ENCODE measurements at places on chromosomes 12 and 14.

GRCh38 chr14:73722581-73722980 lies 8.4 kb upstream of the PNMA1 start:
- H3K27me3 ChIP-seq: no peaks in the 10 kb centered on the region
- peaks cover 65% of the 10 kb centered on the region for H3K36me3 ChIP-seq
- no peak overlapping the region for H3K4me3 ChIP-seq
- H3K27ac ChIP-seq: no peak overlapping the region

- no peak for DNase-seq
- no peak overlapping the region for H3K4me3 ChIP-seq
- no peaks in the 10 kb centered on the region for H3K36me3 ChIP-seq
- H3K27ac ChIP-seq: no peak overlapping the region
Measured at GRCh38 chr12:87368259-87368658, 660.9 kb downstream of the C12orf50 start.

GRCh38 chr12:114166362-114166761 lies 200.2 kb upstream of the RBM19 start:
- no peaks in the 10 kb centered on the region for H3K27me3 ChIP-seq
- no peaks in the 10 kb centered on the region for H3K36me3 ChIP-seq
- no peaks in the 10 kb centered on the region for H3K4me1 ChIP-seq
- no peak overlapping the region for H3K27ac ChIP-seq
- peak; percentile 49 for DNase-seq

DNA sequence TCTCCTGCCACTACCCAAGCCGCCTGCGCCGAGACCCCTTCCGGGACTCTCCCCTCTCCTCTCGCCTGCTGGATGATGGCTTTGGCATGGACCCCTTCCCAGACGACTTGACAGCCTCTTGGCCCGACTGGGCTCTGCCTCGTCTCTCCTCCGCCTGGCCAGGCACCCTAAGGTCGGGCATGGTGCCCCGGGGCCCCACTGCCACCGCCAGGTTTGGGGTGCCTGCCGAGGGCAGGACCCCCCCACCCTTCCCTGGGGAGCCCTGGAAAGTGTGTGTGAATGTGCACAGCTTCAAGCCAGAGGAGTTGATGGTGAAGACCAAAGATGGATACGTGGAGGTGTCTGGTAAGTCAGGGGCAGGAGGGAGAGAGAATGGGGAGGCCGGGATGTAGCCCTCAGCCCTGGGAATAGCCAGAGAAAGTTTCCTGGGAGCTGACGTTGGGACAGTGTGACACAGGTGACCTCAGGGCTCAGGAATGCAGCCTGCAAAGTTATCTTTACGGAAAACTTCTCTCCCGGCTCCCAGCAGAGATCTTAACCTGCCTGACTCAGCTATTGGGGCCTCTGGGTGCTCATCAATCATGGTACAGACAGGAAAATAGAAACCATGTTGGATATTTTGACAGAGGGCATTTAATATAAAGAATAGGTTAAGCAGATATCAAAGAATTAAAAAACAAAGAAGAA lies 747 bp downstream of the HSPB8 start:
- no peak overlapping the region for H3K4me3 ChIP-seq
- H3K27ac ChIP-seq: peak overlapping the region; percentile 88
- peak; percentile 46 for DNase-seq

DNA sequence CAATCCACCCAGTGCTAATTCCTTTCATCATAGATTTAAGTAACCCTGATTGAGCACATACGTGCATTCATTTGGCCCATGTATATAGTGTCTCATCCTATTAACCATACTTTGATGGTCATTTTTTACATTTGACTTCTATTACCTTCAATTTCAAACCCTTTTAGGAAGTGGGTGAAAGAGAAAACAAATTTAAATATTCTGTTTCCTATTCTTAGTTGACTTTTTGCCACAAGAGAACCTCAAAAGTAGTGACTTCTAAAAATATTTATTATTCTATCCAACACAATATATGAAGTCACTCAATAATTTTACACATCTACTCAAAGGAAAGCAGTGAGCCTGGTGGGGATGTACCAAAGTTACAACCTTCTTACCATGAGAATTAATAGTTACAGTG lies 164.9 kb downstream of the CEP128 start:
- H3K27me3 ChIP-seq: no peaks in the 10 kb centered on the region
- no peak overlapping the region for H3K27ac ChIP-seq
- DNase-seq: no peak
- no peak overlapping the region for H3K4me3 ChIP-seq
- H3K4me1 ChIP-seq: no peaks in the 10 kb centered on the region
- H3K36me3 ChIP-seq: no peaks in the 10 kb centered on the region

- H3K27me3 ChIP-seq: no peaks in the 10 kb centered on the region
- H3K27ac ChIP-seq: no peak overlapping the region
- H3K4me3 ChIP-seq: no peak overlapping the region
- DNase-seq: no peak
Measured at GRCh38 chr14:103749452-103749851, 33.8 kb downstream of the ZFYVE21 start.

DNA sequence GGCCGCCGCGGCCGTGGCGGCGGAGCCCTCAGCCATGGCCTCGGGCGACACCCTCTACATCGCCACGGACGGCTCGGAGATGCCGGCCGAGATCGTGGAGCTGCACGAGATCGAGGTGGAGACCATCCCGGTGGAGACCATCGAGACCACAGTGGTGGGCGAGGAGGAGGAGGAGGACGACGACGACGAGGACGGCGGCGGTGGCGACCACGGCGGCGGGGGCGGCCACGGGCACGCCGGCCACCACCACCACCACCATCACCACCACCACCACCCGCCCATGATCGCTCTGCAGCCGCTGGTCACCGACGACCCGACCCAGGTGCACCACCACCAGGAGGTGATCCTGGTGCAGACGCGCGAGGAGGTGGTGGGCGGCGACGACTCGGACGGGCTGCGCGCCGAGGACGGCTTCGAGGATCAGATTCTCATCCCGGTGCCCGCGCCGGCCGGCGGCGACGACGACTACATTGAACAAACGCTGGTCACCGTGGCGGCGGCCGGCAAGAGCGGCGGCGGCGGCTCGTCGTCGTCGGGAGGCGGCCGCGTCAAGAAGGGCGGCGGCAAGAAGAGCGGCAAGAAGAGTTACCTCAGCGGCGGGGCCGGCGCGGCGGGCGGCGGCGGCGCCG lies 381 bp downstream of the YY1 start:
- peak overlapping the region; percentile 96 for H3K27ac ChIP-seq
- no peaks in the 10 kb centered on the region for H3K36me3 ChIP-seq
- peaks cover 13% of the 10 kb centered on the region for H3K4me1 ChIP-seq
- DNase-seq: no peak

- no peak overlapping the region for H3K27ac ChIP-seq
- no peaks in the 10 kb centered on the region for H3K27me3 ChIP-seq
- no peak overlapping the region for H3K4me3 ChIP-seq
- H3K36me3 ChIP-seq: no peaks in the 10 kb centered on the region
- DNase-seq: no peak
Measured at GRCh38 chr12:53808023-53808705, 56.4 kb upstream of the CISTR start.

DNA sequence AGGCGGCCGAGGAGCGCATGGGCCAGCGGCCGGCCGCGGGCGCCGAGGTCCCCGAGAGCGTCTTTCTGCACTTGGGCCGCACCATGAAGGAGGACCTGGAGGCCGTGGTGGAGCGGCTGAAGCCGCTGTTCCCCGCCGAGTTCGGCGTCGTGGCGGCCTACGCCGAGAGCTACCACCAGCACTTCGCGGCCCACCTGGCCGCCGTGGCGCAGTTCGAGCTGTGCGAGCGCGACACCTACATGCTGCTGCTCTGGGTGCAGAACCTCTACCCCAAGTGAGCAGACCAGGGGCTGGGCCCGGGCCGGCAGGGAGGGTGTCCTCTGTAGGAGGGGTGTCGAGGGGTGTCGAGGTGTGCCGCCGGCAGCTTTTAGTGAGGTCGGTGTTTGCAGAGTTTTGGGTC lies 4.1 kb downstream of the TNFAIP2 start:
- no peaks in the 10 kb centered on the region for H3K27me3 ChIP-seq
- H3K36me3 ChIP-seq: no peaks in the 10 kb centered on the region
- H3K4me3 ChIP-seq: no peak overlapping the region
- no peaks in the 10 kb centered on the region for H3K4me1 ChIP-seq
- peak; percentile 76 for DNase-seq

DNA sequence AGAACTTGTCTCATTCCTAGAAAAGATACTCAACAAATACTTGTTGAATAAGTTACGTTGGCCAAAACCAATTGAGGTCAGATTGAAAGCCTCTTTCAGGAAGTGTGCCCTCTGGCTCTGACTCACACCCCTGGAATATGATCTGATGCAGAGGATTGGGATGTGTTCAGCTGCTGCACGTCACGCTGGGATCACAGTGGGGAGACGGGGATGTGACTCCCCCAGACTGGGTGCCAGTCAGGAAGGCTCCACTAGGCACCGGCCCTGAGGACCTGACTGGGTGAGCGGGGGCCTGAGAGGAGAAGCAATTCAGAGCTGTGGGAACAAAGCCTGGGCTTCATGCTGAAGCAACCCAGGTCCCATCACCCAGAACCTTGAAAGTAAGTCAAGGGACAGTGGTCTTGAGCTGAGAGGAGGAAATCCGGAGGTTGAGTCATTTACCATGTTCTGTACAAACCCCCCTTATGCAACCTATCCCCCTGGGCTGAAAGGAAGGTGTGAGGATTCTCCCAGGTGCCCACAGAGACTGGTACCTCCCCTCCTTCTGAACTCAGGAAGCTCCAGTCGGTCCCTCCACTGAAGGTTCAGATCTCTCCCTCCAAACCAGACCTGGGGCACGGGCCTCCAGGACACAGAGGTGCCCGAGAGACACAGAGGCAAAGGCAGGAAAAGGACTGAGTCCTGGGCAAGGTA lies 3.9 kb downstream of the CEBPE start:
- H3K27ac ChIP-seq: no peak overlapping the region
- no peak overlapping the region for H3K4me3 ChIP-seq
- H3K36me3 ChIP-seq: no peaks in the 10 kb centered on the region
- H3K27me3 ChIP-seq: no peaks in the 10 kb centered on the region
- DNase-seq: peak; percentile 75
- H3K4me1 ChIP-seq: no peaks in the 10 kb centered on the region

- peak; percentile 32 for DNase-seq
- peaks cover 2% of the 10 kb centered on the region for H3K36me3 ChIP-seq
- no peak overlapping the region for H3K27ac ChIP-seq
- no peak overlapping the region for H3K4me3 ChIP-seq
- no peaks in the 10 kb centered on the region for H3K27me3 ChIP-seq
Measured at GRCh38 chr12:98532687-98533304, 17.4 kb downstream of the TMPO start.

- no peaks in the 10 kb centered on the region for H3K4me1 ChIP-seq
- no peak for DNase-seq
- H3K27me3 ChIP-seq: no peaks in the 10 kb centered on the region
- peak overlapping the region; percentile 48 for H3K27ac ChIP-seq
- no peaks in the 10 kb centered on the region for H3K36me3 ChIP-seq
- H3K4me3 ChIP-seq: peak overlapping the region; percentile 89
Measured at GRCh38 chr12:81078469-81079196, 754 bp downstream of the ACSS3 start.

GRCh38 chr14:103097994-103098957 lies 3.8 kb downstream of the EXOC3L4 start:
- no peaks in the 10 kb centered on the region for H3K36me3 ChIP-seq
- peaks cover 6% of the 10 kb centered on the region for H3K4me1 ChIP-seq
- peaks cover 5% of the 10 kb centered on the region for H3K27me3 ChIP-seq
- H3K27ac ChIP-seq: no peak overlapping the region

DNA sequence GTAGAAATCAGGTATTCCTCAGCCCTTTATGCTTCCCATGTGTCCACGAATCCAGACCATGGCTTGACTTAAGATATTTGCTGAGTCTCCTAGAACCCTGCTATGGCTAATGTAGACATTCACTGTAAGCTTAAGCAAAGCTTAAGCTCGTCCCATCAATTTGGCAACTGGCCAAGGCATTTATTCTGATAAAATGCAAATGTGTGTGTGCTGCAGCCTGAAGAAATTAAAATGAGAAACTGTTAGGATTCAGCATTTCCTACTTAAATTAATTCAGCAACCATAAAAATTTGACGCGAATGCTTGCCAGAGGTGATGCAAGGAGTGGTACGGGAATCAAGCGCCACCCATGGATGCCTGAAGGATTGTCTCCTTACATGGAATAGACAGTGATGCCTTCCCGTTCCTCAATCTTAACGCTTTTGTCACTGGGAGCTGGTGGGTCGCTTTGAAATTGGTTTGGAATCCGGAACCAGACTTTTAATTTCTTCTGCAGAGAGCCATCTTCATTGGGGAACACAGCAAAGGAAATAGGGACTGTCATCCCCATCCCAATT lies 13.2 kb downstream of the HEBP1 start:
- H3K27ac ChIP-seq: no peak overlapping the region
- no peak overlapping the region for H3K4me3 ChIP-seq
- H3K27me3 ChIP-seq: no peaks in the 10 kb centered on the region
- no peak for DNase-seq
- H3K4me1 ChIP-seq: no peaks in the 10 kb centered on the region
- H3K36me3 ChIP-seq: peaks cover 22% of the 10 kb centered on the region

DNA sequence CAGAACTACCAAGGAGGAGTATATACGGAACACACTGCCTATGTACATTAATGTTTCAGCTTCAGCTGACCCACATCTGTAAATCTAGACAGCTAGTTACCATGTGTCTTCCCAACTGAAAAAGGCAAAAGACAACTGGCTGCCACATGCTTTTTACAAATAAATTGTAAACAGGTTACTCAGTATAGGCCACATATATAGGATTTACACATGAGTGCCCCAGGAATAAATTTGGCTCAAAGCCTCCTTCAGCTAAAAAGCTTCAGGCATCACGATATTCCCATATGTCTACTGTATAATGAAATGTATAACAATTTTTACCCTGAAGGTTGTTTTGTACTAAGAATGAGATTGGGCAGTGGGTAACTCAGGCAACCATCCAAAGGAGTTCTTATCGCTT lies 175.9 kb upstream of the BMP4 start:
- no peaks in the 10 kb centered on the region for H3K4me1 ChIP-seq
- H3K27ac ChIP-seq: no peak overlapping the region
- DNase-seq: no peak
- no peaks in the 10 kb centered on the region for H3K36me3 ChIP-seq
- H3K27me3 ChIP-seq: no peaks in the 10 kb centered on the region
- no peak overlapping the region for H3K4me3 ChIP-seq

DNA sequence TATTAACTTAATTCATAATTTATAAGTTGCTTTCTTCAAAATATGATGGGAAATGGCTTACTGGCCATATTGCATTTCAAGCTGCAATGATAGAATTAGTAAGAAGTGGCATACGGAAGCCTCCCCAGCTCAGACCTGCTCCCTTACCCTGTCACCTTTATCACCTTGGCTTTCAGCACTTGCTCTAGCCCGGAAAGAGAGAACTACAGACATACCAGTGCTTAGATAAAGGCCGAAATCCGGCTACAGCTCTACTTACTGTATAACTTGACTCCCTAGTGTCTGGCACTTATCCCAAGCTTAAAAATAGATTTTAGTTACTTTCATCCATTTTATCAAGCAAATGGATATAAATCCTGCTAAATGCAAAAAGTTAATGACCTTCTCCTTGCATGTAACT lies 42.5 kb downstream of the PKP2 start:
- H3K27ac ChIP-seq: no peak overlapping the region
- no peak overlapping the region for H3K4me3 ChIP-seq
- H3K36me3 ChIP-seq: no peaks in the 10 kb centered on the region
- no peaks in the 10 kb centered on the region for H3K27me3 ChIP-seq
- no peaks in the 10 kb centered on the region for H3K4me1 ChIP-seq

GRCh38 chr12:92025462-92026207 lies 120.0 kb downstream of the BTG1 start:
- no peaks in the 10 kb centered on the region for H3K27me3 ChIP-seq
- no peaks in the 10 kb centered on the region for H3K36me3 ChIP-seq
- no peak for DNase-seq
- H3K4me1 ChIP-seq: no peaks in the 10 kb centered on the region
- no peak overlapping the region for H3K4me3 ChIP-seq

Measured in kidney (tissue), 22 donors.